Stimulated activated CD8-positive, alpha-beta memory T cell treated with anti-CD3 and anti-CD28 coated beads, Interleukin-2, amount 100 ng/mL, for 1 hour (primary cell): ENCODE measurements at places on chromosomes 7 and 10.

- no peak for DNase-seq
Measured at GRCh38 chr7:6402041-6402440, 45.7 kb downstream of the DAGLB start.

- no peak for DNase-seq
Measured at GRCh38 chr7:158097453-158098124, 490.0 kb downstream of the PTPRN2 start.

- no peak for DNase-seq
Measured at GRCh38 chr7:50475340-50475739, 25.2 kb upstream of the FIGNL1 start.

DNA sequence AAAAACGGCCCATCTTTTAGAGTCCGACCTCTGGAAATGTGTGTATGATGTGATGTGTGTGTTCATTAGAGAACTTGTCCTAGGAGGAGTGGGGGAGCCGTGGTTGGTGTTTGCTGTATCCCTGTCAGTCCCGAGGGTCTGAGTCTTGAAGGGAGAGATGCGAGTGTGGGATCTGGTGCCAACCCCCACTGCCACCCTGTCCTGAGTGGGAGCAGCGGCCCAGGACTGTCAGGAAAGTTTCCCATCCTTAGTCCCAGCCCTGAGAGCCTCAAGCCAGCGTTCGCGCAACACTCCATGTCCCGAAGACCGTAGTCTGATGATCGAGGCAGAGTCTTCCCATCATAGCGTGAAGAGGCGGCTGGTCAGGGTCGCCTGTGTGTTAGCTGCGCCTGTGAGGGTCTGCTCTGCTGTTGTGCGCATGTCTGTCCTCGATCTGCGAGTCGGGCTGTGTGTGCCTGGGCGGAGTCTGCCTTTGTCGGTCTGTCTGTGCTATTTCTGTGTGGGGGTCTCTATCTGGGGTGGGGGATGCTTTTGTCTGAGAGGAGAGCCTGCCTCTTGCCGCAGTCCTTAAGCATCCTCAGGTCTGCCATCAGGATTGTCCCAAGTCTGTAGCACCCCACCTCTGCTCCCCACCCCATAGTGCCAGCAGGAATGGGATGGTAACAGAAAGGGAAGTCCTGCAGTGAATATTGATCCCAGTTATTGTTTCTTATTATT, 514 bp upstream of the CHAT start:
- DNase-seq: no peak

DNA sequence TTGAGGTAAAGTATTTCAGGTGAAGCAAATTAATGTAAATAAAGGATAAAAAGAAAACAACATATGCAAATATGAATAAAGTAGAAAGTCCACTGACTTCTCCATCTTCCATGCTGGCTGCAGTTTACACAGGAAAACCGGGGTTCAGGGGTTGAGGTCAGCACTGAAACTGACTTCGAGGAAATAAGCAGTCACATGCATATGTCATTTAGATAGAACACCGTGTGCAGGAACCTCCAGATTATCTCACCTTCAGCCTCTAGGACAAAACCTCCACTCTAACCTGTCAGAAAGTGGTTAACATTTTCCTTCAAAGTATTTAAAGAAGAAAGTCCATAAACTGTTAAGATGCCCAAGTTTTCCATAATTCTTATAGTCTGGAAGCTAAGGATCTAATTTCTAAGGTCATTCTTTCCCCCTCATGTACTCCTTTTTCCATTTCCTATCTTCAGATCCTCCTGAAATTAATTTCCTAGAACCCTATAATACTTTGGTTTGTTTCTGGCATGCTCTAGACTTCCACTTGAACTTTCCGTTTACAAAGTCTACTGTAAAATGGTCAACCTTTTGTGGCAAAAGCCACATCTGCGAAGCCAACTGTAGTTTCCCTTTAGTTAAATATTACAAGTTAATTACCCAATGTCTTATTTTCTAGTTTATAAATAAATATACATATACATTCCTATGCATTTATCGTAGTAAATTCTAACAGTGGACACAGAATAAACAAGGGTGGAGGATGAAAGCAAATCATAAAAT, 173.3 kb downstream of the RAPGEF5 start:
- no peak for DNase-seq

GRCh38 chr7:36132012-36132411, 21.0 kb upstream of the EEPD1 start:
- no peak for DNase-seq

DNA sequence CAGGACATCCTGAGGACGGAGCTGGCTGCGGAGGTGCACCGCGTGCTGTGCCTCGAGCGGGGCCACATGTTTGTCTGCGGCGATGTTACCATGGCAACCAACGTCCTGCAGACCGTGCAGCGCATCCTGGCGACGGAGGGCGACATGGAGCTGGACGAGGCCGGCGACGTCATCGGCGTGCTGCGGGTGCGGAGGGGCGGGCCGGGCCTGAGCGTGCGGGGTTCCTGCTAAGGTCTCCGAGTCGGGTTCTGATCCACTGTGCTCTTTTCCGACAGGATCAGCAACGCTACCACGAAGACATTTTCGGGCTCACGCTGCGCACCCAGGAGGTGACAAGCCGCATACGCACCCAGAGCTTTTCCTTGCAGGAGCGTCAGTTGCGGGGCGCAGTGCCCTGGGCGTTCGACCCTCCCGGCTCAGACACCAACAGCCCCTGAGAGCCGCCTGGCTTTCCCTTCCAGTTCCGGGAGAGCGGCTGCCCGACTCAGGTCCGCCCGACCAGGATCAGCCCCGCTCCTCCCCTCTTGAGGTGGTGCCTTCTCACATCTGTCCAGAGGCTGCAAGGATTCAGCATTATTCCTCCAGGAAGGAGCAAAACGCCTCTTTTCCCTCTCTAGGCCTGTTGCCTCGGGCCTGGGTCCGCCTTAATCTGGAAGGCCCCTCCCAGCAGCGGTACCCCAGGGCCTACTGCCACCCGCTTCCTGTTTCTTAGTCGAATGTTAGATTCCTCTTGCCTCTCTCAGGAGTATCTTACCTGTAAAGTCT, 10.4 kb downstream of the ATG9B start:
- DNase-seq: peak; percentile 78

GRCh38 chr7:77479536-77480088, 57.5 kb upstream of the PTPN12 start:
- DNase-seq: no peak
